Caco-2 (cell line): ENCODE measurements at places on chromosomes 5 and 9. TPM values are rescaled to one million over a fixed set of nuclear protein-coding genes. Genes with fewer than 3 reads are reported as not detected.

GFPT2 gene
- total RNA-seq = 0.72 and 1.6 TPM in 2 replicates

CFAP90 gene
- 0.29 TPM in 1 of 2 replicates, not detected in the other for total RNA-seq

CDX1 gene
- total RNA-seq = 0.29 and 0.65 TPM in 2 replicates

PCDH1 gene
- 1.5 and 1.8 TPM in 2 replicates for total RNA-seq

SPOCK1 gene
- total RNA-seq = not detected in 2 replicates

IFNA2 gene
- total RNA-seq = not detected in 2 replicates

OSTF1 gene
- total RNA-seq = 6.5 and 7.0 TPM in 2 replicates

TMC1 gene
- total RNA-seq = not detected in 2 replicates

PDE6A gene
- total RNA-seq = 2.5 and 2.6 TPM in 2 replicates

TAL2 gene
- total RNA-seq = 1.00 and 1.4 TPM in 2 replicates

CER1 gene
- not detected in 2 replicates for total RNA-seq

SV2C gene
- not detected in 2 replicates for total RNA-seq

GARIN3 gene
- not detected in 2 replicates for total RNA-seq

POLR3G gene
- 4.5 and 5.4 TPM in 2 replicates for total RNA-seq

SLC6A19 gene
- 0.29 and 0.32 TPM in 2 replicates for total RNA-seq

NAIP gene
- 6.6 and 7.3 TPM in 2 replicates for total RNA-seq

LURAP1L gene
- total RNA-seq = 0.58 TPM in 1 of 2 replicates, not detected in the other

GABBR2 gene
- total RNA-seq = 0.23 and 0.44 TPM in 2 replicates

MAN1B1 gene
- 57.7 and 58.0 TPM in 2 replicates for total RNA-seq

P4HA2 gene
- total RNA-seq = 41.0 and 42.3 TPM in 2 replicates

MED7 gene
- 14.6 and 17.3 TPM in 2 replicates for total RNA-seq

CCDC183 gene
- 4.2 and 5.8 TPM in 2 replicates for total RNA-seq

TGFBI gene
- 131 and 142 TPM in 2 replicates for total RNA-seq

FASTKD3 gene
- total RNA-seq = 14.2 and 15.4 TPM in 2 replicates

LCP2 gene
- total RNA-seq = not detected in 2 replicates

PCDHAC1 gene
- not detected in 2 replicates for total RNA-seq

C9 gene
- total RNA-seq = 0.39 and 0.41 TPM in 2 replicates

SUSD3 gene
- 2.2 and 2.9 TPM in 2 replicates for total RNA-seq

IL13 gene
- total RNA-seq = not detected in 2 replicates

PROB1 gene
- 2.7 and 2.9 TPM in 2 replicates for total RNA-seq

FAM221B gene
- total RNA-seq = not detected in 2 replicates

GAS1 gene
- total RNA-seq = 0.64 and 1.4 TPM in 2 replicates

RNF183 gene
- 1.5 and 3.3 TPM in 2 replicates for total RNA-seq

NUTM2G gene
- not detected in 2 replicates for total RNA-seq

PKN3 gene
- total RNA-seq = 1.6 and 2.1 TPM in 2 replicates

SAXO1 gene
- total RNA-seq = 0.20 TPM in 1 of 2 replicates, not detected in the other

C5orf46 gene
- 0.63 TPM in 1 of 2 replicates, not detected in the other for total RNA-seq

SOX30 gene
- 2.9 and 3.1 TPM in 2 replicates for total RNA-seq

MEIKIN gene
- total RNA-seq = not detected in 2 replicates

FOXD4L6 gene
- not detected in 2 replicates for total RNA-seq

GZMA gene
- total RNA-seq = not detected in 2 replicates

ACOT12 gene
- total RNA-seq = 1.4 TPM in 2 replicates

SLC6A3 gene
- not detected in 2 replicates for total RNA-seq

NDST1 gene
- 106 and 110 TPM in 2 replicates for total RNA-seq

PCDHGC3 gene
- 1.3 and 2.9 TPM in 2 replicates for total RNA-seq

CBY3 gene
- total RNA-seq = 0.68 and 1.3 TPM in 2 replicates

CCNO gene
- total RNA-seq = 3.1 and 3.9 TPM in 2 replicates

BTNL3 gene
- total RNA-seq = 0.14 TPM in 1 of 2 replicates, not detected in the other

CTSV gene
- total RNA-seq = 110 and 127 TPM in 2 replicates

DRD1 gene
- total RNA-seq = not detected in 2 replicates

TNFSF8 gene
- 0.20 TPM in 1 of 2 replicates, not detected in the other for total RNA-seq

TTC16 gene
- not detected in 2 replicates for total RNA-seq

SMIM32 gene
- total RNA-seq = 0.63 and 0.66 TPM in 2 replicates

IL7R gene
- total RNA-seq = not detected in 2 replicates

STKLD1 gene
- total RNA-seq = 3.4 and 4.1 TPM in 2 replicates
